ENCODE measurements at places on chromosomes 1 and 21.

DNA sequence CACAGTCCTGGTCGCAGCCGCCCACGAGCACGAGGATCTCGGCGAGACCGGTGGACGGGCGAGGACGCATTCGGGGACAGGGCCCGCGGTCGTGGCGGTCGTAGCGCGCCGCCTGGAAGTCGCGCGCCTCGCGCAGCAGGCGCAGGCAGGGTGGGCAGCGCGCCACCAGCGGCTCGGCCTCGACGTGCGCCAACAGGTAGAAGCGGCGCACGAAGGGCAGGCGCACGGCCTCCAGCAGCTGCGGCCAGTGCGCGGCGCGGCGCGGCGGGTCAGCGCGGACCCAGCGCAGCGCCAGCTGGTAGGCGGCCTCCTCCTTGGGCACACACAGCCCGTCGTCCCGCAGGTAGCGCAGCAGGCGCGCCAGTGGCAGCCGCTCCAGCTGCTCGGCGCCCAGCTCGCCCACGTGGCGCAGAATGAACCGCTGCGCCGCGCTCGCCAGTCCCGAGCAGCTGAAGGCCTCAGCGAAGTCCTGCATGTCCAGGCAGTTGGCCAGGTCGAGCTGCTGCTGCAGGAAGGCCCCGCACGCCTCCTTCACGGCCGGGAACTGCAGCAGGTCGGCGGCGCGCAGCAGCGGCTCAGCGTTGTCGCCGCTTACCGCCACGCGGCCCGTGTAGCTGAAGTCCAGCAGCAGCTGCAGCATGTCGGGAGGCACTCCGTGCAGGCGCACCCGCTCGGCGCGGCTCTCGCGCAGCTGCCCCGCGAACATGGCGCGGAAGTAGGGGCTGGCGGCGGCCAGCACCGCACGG, 573 bp downstream of the KLHL21 start:
- DNase-seq: peak; percentile 63

DNA sequence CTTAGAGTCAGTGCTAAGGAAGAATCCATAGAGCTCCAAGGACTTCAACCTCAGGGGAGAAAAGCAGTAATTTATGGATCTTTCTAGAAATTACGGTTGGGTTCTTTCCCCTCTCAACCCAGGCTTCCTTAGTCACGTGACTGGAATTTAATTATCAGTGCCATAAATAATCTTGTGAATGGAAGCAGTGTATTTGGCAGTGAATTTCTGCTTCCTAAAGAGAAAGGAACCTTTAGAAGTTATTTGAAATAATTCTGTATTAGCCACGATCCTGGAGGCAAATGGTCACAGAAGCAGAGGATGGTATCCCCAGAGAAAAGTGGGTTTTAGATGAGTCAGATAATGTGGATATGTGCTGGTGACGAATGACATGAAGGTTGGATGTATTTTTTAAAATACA, 89.6 kb downstream of the NFIA start:
- no peak for DNase-seq

GRCh38 chr1:67863637-67864036, 30.4 kb upstream of the GNG12 start:
- no peak for DNase-seq

- DNase-seq: no peak
These were observed 92.8 kb downstream of the C1orf21 start for GRCh38 chr1:184479435-184480167.

GRCh38 chr1:115595279-115596079, 46.3 kb upstream of the VANGL1 start:
- peak; percentile 96 for DNase-seq

DNA sequence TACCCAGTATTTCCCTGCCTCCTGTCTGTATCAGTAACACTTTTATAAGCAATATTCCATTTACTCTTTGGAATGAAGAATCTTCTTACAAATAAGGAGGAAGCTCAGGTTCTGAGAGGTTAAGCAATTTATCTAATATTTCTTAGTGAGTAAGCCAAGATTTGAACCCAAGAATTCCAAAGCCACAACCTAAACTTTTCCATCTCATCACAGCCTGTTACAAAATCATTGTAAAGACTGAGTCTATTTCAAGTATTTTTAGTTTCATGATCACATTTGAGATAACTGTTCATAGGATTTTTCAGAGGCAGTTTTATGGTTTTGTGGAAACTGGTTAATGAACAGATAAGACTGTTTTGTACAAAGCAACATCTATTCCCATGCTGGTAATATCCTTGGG, 29.8 kb upstream of the HHAT start:
- no peak for DNase-seq

DNA sequence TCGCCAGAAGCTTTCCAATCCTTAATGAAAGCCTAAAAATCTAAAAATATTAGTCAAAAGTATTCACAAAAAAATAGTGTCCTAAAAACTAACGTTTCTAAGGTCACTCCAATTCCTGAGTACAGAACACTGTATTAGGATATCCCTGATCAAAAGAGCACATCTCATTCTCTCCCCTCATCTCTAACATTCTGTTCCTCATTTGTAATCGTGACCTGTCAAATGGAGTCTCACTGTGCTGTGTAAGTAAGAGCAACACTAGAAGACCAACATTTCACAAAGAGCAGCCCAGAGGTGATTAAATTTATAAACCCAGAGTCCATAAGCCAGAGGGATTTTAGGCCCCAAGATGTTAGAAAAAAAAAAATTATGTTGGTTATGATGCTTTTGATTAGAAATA, 26.3 kb downstream of the RGS2 start:
- no peak for DNase-seq

DNA sequence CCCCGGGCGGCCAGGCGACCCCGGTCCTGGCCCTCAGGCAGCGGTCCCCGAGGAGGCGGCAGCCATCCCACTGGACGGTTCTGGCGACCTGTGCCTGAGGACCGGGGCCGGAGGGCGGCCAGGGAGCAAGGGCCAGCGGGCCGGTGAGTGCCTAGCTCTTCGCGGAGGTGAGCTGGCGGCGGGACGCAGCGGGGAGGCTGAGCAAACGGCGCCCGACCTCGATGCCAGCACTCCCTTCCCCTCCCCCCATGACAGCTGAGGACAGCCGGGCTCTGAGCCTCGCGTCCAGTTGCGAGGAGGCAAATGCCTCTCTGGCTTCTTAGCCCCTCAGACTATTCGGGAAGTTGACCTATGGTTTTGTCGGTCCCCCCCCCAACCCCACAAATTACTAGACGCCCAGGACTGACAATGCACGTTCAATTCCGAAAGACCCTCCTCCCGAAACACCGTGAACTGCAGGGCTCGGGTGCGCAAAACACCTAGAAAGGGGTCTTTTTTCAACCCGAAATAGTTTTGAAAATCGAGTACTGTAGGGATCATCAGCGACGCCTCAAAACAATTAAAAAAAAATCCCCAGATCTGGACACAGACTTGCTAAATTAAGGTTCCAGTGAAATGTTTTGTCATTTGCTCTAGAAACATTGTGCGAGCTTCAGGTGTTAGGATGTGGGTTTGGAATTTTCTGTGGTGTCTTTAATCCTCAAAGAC, 8.3 kb downstream of the CDKN2C start:
- DNase-seq: peak; percentile 94

- no peak for DNase-seq
These were observed 105.6 kb downstream of the EPHB2 start for GRCh38 chr1:22816067-22816775.

DNA sequence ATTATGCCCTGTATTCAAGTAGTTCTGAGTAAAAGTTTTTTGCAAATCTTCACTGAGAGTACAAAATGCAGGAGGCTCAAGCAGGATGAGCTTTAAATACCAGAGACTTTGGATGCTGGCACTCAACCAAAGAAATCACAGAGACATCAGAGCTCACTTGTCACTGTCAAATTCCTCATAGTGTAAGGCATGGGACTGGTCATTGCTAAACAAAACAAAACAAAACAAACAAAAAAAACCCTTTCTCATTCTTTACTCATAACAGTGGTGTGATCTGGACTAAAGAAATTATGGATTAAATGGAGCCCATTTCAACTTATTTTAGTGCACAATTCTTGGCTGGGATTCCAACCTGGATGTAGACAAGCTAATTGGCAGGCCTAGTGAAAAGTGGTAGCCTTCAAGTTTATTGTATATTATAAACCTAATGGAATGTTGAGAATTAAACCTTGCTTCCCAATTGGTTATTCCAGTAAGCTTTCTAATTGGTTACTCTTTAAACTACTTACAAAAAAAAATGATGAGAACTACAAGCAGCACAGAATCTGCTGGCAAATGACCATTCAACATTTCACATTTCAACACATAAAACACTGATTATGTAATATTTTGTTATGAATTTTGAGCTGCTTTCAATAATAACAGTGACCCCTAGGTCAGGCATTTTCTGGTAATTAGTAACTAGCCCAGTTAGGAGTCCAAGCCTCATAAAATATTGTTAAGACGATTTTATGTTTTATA, 30.6 kb upstream of the NEK7 start:
- no peak for DNase-seq

GRCh38 chr1:63663873-63664272, 70.7 kb downstream of the PGM1 start:
- DNase-seq: no peak

GRCh38 chr21:45147473-45148315, 73.3 kb downstream of the ADARB1 start:
- no peak for DNase-seq

- DNase-seq: no peak
These were observed 681.1 kb downstream of the LTN1 start for GRCh38 chr21:28311411-28312190.

GRCh38 chr1:221732052-221732451, 9.8 kb downstream of the DUSP10 start:
- DNase-seq: no peak

GRCh38 chr1:35726450-35727433, 8.1 kb upstream of the C1orf216 start:
- DNase-seq: peak; percentile 38

- no peak for DNase-seq
These were observed 95.3 kb downstream of the COP1 start for GRCh38 chr1:176111835-176112234.

- no peak for DNase-seq
These were observed 12.4 kb downstream of the TMEM201 start for GRCh38 chr1:9600861-9601834.
